ENCODE measurements at places on chromosomes 3 and 15. TPM values are rescaled to one million over a fixed set of nuclear protein-coding genes. Genes with fewer than 3 reads are reported as not detected.
A peak's percentile ranks its signal among the peaks of the same experiment; 100 is the strongest.

GRCh38 chr3:13850161-13850945, 29.5 kb downstream of the WNT7A start:
- peak overlapping the region; percentile 2 for H3K4me3 ChIP-seq
- H3K27ac ChIP-seq, result peak overlapping the region; percentile 51
- no peaks in the 10 kb centered on the region for H3K27me3 ChIP-seq
- peaks cover 6% of the 10 kb centered on the region for H3K36me3 ChIP-seq
- peaks cover 26% of the 10 kb centered on the region for H3K4me1 ChIP-seq
- no peak for DNase-seq

DNA sequence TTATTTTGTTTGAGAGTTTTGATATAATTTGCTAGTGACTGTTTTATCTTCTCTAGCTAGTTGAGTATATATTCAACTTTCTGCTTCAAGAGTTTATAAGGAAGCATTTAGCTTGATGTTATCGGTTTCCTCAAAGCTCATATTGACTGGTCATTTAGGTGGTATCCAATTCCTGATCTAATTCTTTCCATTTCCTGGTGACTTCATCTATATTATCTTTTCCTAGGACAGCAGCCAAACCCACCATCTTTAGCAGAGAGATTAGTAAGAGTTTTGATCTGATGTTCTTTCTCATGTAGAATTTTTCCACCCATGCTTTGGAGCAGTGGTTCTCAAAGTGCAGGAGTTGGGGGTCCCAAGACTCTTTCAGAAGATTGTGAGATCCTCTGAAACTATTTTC, 148.6 kb upstream of the STT3B start:
- H3K36me3 ChIP-seq, result peaks cover 3% of the 10 kb centered on the region
- H3K27ac ChIP-seq, result no peak overlapping the region
- H3K4me1 ChIP-seq, result no peaks in the 10 kb centered on the region
- no peak overlapping the region for H3K4me3 ChIP-seq
- no peak for DNase-seq

GRCh38 chr15:92808598-92809063, 91.5 kb upstream of the CHD2 start:
- peaks cover 2% of the 10 kb centered on the region for H3K36me3 ChIP-seq
- no peaks in the 10 kb centered on the region for H3K27me3 ChIP-seq
- peak overlapping the region; percentile 99 for H3K27ac ChIP-seq
- DNase-seq, result no peak

SGO1 gene
- total RNA-seq, result 1.5 TPM

- H3K4me1 ChIP-seq, result peaks cover 24% of the 10 kb centered on the region
- H3K4me3 ChIP-seq, result no peak overlapping the region
- peaks cover 28% of the 10 kb centered on the region for H3K27me3 ChIP-seq
- peak overlapping the region; percentile 51 for H3K27ac ChIP-seq
- no peaks in the 10 kb centered on the region for H3K36me3 ChIP-seq
- no peak for DNase-seq
These were observed 36.2 kb upstream of the TRH start for GRCh38 chr3:129938140-129938930.

GOLGA6L2 gene
- total RNA-seq, result not detected

DNA sequence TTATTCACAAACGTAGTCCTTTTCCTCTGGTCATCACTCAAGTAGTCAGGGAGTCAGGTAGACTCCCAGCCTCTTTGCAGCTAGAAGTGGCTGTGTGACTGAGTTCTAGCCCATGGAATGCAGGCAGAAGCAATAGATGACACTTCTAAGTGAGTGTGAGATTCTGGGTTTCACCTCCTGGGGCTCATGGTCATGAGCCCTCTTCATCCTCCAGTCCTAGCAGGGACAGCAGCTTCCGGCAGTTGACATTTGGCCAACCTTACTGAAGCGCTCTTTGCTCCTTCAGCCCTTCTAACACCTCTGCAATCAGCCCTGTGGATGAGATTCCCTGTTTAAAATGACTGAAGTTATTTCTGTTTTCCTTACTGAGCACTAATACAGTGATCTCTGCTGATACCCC, 21.8 kb downstream of the SLC12A8 start:
- peaks cover 27% of the 10 kb centered on the region for H3K27me3 ChIP-seq
- H3K4me3 ChIP-seq, result no peak overlapping the region
- no peak for DNase-seq
- no peaks in the 10 kb centered on the region for H3K36me3 ChIP-seq

ALDH1A3 gene
- not detected for total RNA-seq

Data from T-helper 17 cell (primary cell).